ENCODE measurements at places on chromosomes 3 and 15.

DNA sequence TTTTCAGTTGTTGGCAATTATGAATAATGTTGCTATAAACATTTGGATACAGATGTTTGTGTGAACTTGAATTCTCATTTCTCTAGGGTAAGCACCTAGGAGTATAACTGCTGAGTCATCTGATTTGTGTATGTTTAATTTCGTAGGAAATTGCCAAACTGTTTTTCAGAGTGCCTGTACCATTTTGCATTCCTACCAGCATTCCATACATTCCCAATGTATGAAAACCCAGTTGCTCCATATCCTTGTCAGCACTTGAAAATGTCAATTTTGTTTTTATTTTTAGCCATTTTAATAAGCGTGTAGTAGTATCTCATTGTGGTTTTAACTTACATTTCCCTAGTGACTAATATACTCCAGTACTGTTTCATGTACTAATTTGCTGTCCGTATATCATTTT is 98.5 kb upstream of the TSC22D2 start:
- no peak for DNase-seq

GRCh38 chr15:40957041-40957555 is 3.8 kb downstream of the CHAC1 start:
- no peak for DNase-seq

DNA sequence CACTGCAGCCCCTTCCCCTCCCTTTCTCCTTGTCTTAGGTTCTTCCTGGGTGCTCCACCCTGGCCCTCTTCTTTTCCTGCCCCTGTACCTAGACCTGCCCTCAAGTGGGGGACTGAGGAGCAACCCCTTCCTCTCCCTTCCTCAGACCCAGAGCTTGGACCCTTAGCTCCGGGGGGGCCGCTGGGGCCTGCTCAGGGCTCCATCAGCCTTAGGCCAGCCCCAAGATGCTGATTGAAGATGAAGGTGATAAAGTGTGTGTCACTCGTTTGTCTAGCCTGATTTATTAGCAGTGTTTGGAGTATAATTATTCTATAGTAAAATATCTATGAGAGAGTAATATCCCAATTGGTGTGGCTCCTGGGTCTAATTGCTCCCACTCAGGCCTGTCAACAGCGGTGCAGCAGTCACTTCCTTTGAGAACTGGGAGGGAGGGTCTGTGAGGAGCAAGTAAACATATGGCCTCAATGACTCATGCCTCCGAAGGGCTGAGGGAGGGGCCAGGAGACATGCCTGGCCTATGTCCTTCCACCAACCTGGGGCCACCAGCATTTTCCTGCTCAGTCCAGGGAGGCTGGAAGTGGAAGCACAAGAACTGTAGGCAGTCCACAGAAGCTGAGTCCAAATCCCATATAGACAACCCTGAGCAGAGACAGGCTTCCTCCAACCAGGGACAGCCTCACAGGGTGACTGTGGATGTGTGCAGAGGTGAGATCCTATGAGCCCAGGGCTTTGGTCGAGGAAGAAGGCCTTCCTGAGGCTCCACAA is 123.2 kb downstream of the DNAJB8 start:
- DNase-seq = peak; percentile 9

GRCh38 chr15:91116113-91117067 is 16.3 kb downstream of the SV2B start:
- no peak for DNase-seq

- DNase-seq = no peak
These were observed 57.7 kb downstream of the ATP2B2 start for GRCh38 chr3:10447527-10448260.

DNA sequence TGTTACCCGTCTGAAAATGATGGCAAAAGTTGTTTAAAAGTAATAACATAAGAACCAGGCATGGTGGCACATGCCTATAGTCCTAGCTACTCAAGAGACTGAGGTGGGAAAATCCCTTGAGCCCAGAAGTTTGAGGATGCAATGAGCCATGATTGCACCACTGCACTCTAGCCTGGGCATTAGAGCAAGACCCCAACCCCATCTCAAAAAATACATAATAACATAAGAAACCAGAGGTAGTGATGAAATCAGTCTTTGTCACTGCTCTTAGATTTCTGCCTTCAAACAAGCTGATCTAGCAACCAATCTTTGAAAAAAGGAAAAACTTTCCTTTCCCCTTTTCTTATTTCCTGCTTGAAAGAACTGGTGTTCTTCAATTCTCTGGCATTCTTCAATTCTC is 71.3 kb downstream of the TMCC1 start:
- no peak for DNase-seq

GRCh38 chr15:69100821-69101220 is 59.6 kb upstream of the GLCE start:
- DNase-seq = no peak

GRCh38 chr15:98196371-98196770 is 235.9 kb downstream of the ARRDC4 start:
- no peak for DNase-seq

DNA sequence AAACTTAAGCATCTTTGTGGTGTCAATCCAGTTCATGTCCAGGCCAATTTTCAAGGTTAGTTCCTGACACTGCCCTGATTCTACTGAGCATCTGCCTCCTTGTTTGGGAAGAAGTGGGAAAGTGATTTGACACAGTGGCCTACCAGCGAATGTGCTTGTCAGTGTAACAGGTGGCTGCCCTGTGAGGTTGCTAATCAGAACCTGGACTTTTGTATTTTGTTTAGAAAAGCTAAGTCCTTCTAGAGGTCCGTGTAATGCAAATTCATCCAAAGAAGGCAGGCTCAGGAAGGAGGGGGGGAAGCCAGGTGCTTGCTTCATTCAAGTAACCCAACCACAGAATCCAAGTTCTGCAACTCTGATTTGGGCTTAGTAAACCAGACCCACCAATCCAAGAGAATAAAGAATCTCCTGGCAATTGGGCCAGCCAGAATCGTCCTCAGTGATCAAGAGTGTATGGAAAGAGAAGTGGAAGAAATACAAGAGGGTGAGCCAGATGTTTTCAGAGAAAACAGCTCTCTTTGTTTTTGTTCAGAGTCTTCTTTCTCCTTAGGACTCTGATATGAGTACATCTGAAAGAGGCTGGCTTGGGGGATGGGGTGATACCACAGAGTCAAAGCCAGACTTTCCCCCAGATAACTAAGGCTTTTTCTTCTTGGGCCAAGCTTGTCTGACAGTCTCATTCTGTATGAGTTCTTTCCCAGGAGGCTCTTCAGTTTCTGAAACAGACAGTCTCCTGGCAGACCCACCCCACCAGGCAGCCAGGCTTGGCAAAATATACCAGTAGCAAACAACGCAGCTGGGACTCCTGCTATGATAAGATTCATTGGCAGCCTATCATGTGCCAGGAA is 508.9 kb upstream of the TBL1XR1 start:
- peak; percentile 75 for DNase-seq

- DNase-seq = no peak
These were observed 9.9 kb upstream of the SAMD7 start for GRCh38 chr3:169901453-169901852.

DNA sequence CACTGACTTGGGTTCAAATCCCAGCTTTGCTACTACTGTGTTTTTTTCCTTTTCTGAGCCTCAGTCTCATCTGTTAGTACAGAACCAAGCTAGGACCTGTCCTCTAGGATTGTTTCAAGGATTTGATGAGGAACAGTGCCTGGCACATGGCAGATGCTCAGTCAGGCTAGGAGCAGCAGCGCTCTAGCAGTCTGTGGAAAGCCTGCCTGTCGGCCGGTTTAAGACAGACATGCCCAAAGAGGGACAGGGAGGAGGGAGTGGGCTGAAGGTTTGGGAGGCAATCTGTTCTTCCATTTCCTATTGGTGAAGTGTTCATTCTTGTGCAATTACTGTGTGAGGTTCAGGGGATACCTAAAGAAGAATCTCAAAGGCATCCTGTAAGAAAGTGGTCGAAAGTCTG is 35.1 kb upstream of the RGMA start:
- DNase-seq = no peak

DNA sequence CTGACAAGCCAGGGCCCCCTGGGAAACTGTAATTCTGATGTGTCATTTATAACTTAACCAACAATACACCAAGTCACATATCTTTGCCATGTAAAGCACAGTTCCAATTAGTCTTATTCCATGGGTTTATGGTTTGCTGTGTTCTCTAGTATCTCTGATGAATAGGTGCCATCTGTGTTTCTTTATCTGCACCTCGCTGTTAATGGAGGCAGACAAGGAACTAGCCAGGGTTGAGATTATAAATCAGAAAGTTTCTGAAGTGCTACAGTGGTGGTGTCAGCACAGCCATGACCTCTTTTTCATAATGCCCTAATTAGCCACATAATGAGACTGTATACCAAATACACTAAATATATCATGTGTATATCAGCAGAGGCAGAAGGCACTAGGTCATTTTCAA is 866.4 kb downstream of the PLOD2 start:
- no peak for DNase-seq

Data from heart left ventricle (tissue), 16 donors.